ENCODE measurements at places on chromosomes 1 and 21.

DNA sequence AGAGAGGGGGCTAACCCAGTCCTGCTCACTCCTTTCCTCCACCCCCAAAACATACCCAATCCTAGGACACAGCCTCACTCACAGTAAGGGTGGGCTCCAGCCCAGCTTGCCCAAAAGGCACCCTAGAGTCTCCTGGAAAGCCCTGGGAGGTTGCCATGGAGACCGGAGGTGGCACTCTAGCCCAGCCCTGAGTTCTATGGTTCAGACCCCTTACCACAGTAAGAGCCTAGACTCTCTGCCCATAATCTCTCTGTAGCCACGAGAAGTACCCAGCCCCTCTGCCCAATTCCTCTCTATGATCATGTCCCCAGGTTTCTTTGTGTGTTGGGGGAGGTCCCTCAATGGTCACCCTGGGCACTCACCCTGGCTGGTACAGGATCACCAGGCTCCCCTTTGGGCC, 14.4 kb downstream of the COL16A1 start:
- no peak for DNase-seq

GRCh38 chr1:36572142-36572715, 89.5 kb upstream of the CSF3R start:
- DNase-seq: no peak

GRCh38 chr1:161115132-161115711, 2.6 kb downstream of the PFDN2 start:
- peak; percentile 56 for DNase-seq

DNA sequence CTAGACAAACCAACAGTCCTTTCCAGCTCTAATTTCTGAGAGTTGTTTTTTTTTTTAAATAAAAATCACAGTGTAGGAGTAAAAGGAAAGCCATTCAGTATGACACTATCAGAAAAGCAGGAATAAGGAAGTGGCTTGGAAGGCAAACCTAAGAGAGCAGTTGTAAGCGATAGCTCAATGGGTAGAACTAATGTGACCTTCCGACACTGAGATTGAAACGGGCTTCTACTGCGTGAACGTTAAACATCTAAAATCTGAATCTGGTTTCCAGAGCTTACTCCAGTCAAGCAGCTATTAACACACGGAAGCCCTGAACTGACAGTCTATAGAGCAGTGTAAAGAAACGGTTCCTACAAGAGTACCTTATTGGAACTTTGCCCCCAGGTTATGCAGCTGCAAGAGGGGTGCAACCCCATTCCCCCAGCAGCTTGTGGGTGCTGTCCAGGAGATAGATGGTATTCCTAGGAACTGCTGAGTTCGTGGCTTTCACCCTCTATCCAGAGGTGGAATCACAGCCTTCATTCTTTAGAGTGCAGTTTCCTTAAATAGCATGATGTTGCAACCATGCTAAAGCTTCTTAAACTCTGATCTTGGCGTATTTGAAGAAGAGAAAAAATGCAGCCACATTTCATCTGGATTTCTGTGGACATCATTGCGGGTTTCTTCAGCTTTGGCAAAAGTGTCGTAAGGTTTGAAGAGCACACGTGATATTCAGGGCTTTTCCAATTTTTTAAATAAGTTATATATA, 3.3 kb upstream of the IRF2BP2 start:
- no peak for DNase-seq

- no peak for DNase-seq
Measured at GRCh38 chr1:201673093-201673492, 134.2 kb downstream of the NAV1 start.

GRCh38 chr1:110088739-110089316, 18.4 kb upstream of the ALX3 start:
- DNase-seq: no peak

- DNase-seq: no peak
Measured at GRCh38 chr1:18060366-18060765, 47.2 kb upstream of the IGSF21 start.

DNA sequence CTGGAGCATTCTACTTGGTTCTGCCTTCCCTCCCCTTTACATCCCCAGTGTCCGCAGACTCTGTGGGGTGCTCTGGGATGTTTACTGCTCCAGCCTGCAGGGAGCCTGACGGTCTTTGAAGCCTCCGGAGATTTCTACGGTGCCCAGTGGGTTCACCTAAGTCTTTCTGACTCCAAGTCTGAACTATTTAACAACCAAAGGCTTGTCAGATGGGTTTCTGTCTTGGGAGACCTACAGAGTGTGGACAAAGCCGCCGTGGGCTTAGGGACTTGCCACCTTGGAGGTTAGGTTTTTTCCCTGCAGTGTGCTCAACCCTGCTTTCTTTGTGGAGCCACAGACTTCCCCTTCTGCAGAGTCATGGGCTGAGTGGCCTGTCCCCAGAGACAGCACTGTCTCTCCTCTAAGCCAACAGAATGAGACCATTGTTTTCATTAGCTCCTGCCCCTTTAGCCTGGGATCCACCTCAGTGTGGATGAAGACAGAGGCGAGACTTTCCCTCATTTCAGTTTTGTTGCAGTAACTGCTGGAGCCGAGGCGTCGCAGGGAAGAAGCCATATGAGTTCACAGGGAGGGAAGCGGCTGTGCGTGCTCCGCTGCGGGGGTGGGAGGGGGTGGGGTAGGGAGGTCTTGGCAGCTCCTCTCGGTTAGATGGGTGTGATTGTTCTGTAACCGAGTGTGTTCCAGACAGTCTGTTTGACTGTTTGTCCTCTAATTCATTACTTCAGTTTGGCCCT, 120.7 kb downstream of the CNIH3 start:
- DNase-seq: no peak

- no peak for DNase-seq
Measured at GRCh38 chr1:119715542-119715941, 3.8 kb downstream of the PHGDH start.

GRCh38 chr1:111666828-111667227, 47.2 kb downstream of the RAP1A start:
- no peak for DNase-seq

DNA sequence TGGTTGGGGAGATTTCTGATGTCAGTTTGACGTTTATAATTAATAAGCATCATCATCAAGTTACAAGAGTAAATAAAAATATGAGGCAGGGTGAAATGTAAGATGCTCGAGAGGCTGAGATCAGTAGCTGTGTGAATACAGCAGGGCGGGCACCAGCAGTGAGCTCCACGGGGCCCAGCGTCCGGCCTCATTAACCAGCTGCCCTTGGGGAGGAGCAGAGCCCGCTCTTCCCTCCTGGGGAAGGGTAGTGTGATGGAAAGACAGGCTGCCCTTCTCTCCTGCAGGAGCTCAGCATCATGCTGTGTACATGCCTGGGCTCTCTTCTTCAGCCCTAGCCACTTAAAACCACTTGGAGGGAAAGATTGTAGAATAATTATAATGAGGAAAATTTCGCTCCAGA, 23.4 kb downstream of the PDE9A start:
- DNase-seq: no peak

- DNase-seq: no peak
Measured at GRCh38 chr21:41054018-41054578, 113.9 kb upstream of the BACE2 start.

DNA sequence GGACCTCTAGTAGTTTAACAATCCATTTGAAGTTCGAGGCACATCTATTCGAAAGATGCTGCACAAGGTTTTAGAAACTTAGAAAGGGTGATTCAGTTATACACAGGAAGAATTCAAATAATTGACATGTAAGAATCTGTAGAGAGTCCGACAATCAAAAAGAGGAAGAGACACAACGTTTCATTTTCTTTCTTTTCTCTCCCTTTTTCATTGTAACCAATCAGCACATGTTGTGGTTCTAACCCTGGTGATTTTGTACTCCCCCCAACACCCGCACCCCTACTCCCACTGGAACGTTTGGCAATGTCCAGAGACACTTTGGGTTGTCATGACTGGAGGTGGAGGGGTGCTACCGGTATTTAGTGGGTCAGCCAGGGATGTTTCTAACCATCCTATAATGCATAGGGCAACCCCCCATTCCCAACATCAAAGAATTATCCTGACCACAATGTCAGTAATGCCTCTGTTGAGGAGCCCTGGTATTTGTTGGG, 4.9 kb downstream of the TGFB2 start:
- DNase-seq: no peak

- DNase-seq: no peak
Measured at GRCh38 chr1:87474098-87474497, 145.4 kb downstream of the LMO4 start.

DNA sequence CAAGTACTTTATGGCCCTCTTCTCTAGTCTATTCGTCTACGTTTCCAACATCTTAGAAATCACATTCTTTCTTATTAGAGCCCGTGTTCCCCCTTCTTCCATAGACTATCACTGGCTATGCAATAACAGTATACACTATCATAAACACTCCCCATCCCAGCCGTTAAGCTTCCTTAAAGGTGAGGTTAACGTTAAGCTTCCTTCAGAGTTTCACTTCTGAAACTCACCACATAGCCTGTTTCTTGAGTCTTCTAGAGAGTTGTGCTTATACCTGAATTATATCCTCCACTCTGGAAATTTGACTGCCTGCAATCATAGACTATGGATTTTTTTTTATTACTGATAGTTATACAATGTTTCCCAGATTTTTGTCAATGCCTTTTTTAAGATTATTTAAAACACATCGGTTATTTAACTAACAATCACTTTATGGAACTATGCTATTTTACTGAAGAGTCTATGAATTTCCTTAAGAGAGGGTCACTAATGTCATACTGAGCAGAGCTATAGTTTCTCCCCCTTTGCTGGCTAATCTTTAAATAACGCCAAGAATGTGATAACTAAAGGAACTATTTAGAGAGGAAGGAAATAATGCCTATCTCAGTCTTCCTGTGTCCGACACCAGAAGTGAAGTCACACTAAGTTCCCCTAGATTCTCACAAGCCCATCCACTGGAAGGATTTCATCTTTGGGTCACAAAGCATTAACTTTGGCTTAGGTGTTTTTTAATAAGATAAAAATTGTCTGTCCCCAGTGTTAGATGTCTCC, 16.8 kb downstream of the FCER1A start:
- no peak for DNase-seq

DNA sequence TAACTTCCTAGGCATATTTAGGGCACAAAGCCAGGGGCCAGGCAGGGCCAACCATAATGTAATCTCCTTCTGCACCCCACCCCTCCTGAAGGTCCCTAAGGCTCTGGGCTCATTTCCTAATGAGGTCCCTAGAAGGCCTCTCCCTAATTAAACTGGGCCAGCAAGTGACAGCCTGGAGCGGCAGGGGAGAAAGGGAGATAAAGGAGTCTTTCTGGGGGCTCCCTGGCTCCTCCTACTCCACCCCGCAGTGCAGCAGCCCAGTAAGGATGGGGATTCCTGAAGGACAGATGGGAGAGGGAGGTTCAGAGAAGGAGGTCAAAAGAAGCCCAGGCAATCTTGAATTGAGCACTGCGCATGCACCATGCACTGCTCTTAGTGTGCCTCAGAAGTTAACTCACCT, 12.8 kb downstream of the LRP8 start:
- no peak for DNase-seq

GRCh38 chr1:206012086-206012859, 9.1 kb upstream of the RAB7B start:
- no peak for DNase-seq

DNA sequence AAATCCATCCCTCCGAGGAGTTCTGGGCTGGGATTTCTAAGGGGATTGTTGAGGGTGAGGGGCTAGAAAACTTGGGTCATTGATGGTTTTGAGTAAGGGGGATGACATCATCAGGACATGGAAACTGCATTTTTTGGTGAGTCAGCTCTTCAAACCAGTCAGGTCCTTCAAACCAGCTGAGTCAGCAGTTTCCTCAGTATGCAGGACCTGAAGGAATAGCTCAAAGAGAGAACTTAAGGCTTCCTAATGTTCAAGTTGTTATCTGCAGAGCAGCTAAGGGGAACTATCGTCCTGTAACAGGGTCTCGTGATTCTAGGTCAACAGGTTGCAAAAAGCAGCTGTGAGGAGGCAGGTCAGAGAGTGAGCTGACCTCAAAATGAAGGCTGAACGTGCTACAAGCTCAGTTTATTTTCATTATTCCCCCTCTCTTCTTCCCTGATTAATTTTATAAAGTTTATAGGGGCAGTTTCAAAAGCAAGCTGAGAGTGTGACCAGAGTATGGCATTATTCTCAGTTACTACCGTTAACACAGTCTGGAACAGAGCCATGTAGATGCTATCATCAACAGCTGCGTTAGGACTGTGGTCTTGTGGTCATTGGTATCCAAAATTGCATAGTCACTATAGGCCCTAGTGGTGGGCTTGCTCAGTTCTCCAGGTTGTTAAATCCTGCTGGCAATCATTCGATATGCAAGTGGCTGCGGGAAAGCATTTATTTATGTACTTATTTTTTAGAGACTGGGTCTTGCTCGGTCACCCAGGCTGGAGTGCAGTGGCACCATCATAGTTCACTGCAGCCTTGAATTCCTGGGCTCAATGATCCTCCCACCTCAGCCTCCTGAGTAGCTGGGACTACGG, 10.7 kb upstream of the SDC3 start:
- DNase-seq: no peak

DNA sequence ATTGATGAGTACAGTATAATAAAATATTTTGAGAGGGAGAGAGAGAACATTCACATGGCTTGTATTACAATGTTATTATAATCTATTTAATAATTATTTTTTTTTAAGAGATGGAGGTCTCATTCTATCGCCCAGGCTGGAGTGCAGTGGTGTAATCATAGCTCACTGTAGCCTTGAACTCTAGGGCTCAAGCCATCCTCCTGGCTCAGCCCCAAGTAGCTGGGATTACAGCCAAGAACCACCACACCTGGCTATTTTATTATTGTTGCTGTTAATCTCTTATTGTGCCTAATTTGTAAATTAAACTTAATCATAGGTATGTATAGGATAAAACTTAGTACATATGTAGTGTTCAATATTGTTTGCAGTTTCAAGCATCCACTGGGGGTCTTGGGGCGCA, 57.8 kb downstream of the HS2ST1 start:
- no peak for DNase-seq

GRCh38 chr1:152170287-152170905, 11.4 kb upstream of the RPTN start:
- DNase-seq: no peak

DNA sequence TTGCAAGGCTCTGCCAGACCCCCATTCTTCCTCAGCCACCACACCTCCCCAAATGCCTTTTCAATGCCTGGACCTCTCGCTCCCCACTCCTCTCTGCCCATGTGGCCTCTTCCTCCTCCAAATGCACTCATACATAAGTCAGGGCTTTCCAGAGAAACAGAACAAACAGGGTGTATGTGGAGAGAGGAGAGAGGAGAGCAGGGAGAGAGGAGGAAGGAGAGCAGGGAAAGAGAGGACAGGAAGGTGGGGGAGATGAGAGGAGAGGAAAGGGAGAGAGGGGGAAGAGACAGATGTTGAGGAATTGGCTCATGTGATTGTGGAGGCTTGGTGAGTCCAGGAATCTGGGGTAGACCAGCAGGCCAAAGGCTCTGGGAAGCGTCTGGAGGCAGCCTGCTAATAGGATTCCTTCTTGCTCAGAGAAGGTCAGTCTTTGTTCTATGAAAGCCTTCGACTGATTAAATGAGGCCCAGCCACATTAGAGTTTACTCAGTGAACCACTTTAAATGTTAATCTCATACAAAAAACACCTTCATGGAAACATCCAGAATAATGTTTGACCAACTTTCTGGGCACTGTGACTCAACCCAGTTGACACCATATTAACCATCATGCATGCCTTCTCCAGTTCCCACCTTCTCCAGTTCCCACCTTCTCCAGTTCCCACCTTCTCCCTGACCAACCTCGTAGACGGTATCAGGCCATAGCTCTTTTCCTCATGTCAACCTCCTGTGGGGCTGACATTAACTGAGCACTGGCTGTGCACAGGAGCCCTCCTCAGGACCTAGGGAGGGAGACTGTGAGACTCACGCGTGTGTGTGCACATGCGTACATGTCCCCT, 11.3 kb upstream of the LGR6 start:
- DNase-seq: no peak

- DNase-seq: no peak
Measured at GRCh38 chr1:199490769-199491527, 536.6 kb upstream of the NR5A2 start.

GRCh38 chr1:47713975-47714767, 276.3 kb downstream of the FOXD2 start:
- no peak for DNase-seq

Measured in stimulated activated CD4-positive, alpha-beta T cell treated with anti-CD3 and anti-CD28 coated beads, TNF-alpha, amount 100 ng/mL, for 48 hours (primary cell).